ENCODE measurements at places on chromosomes 5 and 9.
A peak's percentile ranks its signal among the peaks of the same experiment; 100 is the strongest.

GRCh38 chr9:13719981-13720676 is 440.6 kb upstream of the MPDZ start:
- DNase-seq = peak; percentile 54

DNA sequence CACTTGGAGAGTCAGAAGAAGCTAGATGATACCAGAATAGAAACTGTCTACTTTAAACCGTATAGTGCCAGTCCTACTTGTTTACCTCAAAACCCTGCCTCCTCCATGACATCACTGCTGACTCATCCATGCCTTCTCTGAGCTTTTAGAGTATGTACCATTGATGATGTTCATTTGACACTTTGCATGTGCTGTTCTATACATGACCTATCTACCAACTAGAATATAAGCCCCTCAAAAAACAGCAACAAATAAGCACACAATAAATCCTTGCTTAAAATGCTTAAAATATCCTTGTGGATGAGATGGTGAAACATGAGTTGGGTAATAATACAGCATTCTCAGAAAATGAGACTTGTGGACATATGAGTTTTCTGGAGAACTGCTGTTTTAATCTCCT is 2.6 kb downstream of the CTNNAL1 start:
- DNase-seq = peak; percentile 33

DNA sequence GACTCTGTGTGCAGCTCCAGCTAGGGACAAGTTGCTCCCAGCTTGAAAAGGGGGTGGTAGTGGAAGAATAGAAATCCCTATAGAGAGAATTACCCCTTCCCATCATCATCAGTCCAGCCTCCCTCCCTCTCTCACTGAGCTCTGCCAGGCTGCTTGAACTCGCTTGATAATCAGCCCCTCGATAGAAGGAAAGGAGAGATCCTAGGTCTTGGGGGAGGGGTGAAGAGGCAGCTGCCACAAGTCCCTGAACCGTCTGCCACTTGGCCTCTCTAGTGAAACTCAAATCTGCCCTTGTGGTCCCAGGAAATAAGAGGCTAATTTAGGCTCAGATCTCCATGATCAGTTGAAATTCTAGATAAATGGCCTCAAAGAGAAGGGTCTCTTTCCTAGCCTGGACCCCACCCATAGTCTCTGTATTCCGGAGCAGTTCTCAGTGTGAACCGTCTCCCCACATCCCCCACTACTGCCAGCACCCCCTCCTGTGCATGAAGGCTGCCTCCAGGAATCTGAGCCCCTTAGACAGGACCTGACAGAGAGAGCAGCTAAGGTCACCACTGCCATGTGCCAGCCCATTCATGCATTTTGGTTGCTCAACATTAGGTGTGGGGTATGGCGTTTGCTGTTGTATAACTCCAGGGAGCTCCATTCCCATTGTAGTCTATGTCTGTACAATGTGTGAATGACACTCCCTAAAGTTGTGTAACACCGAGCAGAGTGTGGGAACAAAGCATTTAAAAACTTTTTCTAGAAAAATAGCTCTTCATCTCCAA is 5.5 kb downstream of the DNAJB5 start:
- DNase-seq = no peak

- no peak for DNase-seq
Measured at GRCh38 chr5:58191443-58191842, 268.4 kb downstream of the PLK2 start.
